ENCODE measurements at places on chromosomes 1 and 21.

GRCh38 chr1:43449708-43450069, 4.0 kb downstream of the HYI start:
- no peak for DNase-seq

DNA sequence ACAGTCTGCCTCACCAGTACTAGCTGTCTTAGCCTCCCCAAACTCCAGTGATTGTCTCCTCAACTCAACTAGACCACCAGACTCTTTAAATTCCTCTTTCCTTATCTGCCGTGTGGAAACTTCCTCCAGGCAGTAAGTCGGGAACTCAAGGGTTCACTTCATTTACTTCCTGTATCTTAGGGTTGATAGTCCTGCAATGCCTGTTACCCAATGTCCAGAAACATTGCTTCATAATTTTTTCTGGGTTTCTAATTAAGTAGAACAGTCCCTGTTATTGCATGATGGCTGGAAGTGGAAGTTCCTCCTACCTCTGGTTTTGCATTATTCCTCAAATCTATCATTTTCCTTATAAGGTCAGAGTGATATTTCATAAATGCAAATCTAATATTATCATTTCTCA, 60.8 kb upstream of the RNF11 start:
- no peak for DNase-seq

- DNase-seq: no peak
Measured at GRCh38 chr1:224785622-224786021, 143.9 kb upstream of the DNAH14 start.

GRCh38 chr21:36806103-36806502, 107.2 kb downstream of the SIM2 start:
- DNase-seq: no peak

Measured in activated CD8-positive, alpha-beta memory T cell treated with anti-CD3 and anti-CD28 coated beads for 4 hours (primary cell).